ENCODE measurements at places on chromosomes 16 and 17.

- no peak for DNase-seq
Measured at GRCh38 chr16:732936-733335, 6.0 kb downstream of the HAGHL start.

GRCh38 chr17:77280304-77281121 lies 139.7 kb downstream of the SEC14L1 start:
- DNase-seq: peak; percentile 70

GRCh38 chr17:61453566-61454380 lies 1.6 kb downstream of the TBX4 start:
- DNase-seq: no peak

DNA sequence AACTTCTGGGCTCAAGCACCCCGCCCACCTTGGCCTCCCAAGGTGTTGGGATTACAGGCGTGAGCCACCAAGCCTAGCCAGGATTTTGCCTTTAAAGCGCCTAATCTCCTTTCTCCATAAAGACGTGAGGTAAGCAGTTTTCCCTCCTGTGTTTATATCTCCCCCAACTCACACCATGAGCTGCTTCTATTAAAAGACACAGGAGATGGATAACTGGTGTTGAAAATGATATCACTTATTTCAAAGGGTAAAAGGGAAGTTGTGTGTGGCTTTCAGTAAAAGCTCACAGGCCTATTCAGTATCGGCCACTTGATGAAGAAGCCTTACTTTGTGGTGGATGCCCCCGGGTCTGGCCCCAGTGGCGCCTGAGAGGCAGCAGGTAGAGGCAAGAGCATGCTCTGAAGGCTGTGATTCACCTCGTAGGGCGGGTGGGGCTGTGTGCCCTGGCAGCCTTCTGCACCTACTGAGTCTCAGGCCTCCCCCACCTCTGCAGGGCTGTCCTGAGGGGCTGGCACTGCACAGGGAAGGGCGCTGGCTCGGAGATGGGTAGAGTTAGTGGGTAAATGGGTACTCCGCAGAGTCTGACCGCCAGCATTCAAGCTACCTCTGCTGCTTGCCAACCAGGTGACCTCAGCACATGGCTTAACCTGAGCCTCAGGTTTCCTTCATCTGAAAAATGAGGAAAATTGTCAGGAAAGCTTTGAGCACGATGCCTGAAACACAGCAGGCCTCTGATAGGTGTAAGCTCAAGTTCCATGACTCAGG lies 146.8 kb downstream of the CLEC16A start:
- no peak for DNase-seq

GRCh38 chr17:74513987-74514631 lies 17.2 kb downstream of the CD300LB start:
- DNase-seq: peak; percentile 59

DNA sequence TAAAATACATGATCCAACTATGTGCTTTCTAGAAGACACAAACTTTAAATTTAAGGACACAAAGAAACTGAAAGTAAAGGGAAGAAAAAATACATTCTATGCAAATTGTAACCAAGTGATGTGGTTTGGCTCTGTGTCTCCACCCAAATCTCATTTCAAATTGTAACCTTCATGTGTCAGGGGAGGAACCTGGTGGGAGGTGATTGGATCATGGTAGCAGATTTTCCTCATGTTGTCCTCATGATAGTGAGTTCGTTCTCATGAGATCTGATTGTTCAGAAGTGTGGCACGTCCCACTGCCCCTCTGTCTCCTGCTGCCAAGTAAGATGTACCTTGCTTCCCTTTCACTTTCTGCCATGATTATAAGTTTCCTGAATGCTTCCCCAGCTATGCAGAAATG lies 15.0 kb downstream of the OR1A1 start:
- no peak for DNase-seq

GRCh38 chr17:61073799-61074513 lies 325.7 kb upstream of the TBX2 start:
- DNase-seq: no peak

GRCh38 chr17:50952013-50952412 lies 85.9 kb upstream of the TOB1 start:
- no peak for DNase-seq

DNA sequence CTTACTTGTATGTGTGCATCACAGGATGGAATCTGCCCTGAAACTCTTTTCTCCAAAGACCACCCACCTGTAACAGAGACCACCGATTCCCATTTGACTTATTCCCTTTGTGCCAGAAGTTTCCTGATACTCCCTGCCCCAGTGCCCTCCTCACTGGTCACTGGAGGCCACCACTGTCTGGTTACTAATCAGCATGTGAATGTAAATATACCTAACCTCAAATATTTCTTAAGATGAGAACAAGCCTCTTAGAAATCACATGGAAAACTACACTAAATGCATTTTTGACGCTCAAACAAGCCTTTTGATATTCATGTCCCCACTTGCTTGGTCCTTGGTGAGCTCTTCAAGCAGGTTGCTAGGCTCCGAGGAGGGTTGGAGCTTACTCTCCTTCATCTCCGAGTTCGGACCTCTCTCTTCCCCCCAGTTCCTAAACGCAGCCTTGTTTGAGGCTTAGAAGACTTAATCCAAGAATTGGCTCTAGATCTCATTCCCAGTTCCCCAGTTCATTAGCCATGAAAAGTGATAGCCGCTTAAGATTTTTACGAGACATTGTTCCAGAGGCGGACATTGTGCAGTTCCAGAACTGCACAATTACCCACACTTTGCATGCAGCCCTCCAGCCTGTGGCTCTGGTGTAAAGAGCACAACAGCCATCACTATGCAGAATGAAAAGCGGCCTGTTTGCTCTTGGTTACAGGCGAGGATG lies 579.2 kb upstream of the PSMD7 start:
- no peak for DNase-seq

DNA sequence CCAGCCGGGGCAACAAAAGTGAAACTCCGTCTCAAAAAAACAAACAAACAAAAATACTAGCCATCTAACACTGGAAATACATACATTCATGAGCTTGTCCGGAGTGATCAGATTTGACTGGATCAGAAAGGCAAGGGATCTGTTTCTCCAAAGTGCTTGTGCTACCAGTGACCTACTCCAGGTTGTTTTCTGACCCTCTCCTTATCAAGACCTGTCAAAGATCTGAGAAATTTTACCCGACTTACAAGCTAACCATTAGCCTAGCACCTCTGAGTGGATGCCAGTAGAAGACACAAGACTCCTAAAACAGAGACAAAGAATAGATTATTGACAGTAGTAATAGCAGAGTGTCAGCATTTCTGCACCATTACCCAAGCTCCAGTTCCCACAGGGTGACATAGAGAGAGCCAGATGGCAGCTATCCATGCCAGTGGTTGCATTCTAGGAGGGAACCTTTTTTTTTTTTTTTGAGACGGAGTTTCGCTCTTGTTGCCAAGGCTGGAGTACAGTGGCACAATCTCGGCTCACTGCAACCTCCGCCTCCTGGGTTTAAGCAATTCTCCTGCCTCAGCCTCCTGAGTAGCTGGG lies 9.8 kb downstream of the ASPA start:
- DNase-seq: no peak

DNA sequence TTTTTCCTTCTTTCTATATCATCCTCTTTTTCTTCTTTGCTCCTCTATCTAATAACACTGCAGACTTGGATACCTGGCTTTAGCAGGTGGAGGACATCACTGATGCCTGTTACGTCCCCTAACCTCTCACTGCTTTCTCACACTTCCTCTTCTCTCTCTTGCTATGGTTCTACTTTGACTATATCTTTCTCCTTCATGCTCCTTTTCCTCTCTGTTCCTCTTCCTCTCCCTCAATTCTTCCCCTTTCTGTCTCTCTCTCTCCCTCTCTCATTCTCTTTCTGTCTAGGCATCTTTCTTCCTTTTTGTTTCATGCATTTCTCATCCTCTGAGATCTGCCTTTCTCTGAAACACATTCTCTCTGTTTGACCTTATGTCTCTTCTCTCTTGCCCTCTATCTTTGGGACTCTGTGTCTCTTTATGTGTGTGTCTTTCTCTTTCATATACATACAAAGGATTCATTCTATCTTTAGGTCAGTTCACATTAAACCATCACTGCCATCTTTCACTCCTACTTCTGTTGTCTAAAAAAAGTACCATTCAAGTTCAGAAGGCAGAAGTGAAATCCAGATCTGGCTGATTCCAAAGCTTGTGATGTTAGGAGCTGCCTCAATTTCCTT lies 353.7 kb downstream of the SHISA9 start:
- DNase-seq: no peak

GRCh38 chr16:7284780-7285179 lies 47.9 kb upstream of the RBFOX1 start:
- DNase-seq: no peak

GRCh38 chr16:16081141-16081540 lies 131.7 kb downstream of the ABCC1 start:
- no peak for DNase-seq

DNA sequence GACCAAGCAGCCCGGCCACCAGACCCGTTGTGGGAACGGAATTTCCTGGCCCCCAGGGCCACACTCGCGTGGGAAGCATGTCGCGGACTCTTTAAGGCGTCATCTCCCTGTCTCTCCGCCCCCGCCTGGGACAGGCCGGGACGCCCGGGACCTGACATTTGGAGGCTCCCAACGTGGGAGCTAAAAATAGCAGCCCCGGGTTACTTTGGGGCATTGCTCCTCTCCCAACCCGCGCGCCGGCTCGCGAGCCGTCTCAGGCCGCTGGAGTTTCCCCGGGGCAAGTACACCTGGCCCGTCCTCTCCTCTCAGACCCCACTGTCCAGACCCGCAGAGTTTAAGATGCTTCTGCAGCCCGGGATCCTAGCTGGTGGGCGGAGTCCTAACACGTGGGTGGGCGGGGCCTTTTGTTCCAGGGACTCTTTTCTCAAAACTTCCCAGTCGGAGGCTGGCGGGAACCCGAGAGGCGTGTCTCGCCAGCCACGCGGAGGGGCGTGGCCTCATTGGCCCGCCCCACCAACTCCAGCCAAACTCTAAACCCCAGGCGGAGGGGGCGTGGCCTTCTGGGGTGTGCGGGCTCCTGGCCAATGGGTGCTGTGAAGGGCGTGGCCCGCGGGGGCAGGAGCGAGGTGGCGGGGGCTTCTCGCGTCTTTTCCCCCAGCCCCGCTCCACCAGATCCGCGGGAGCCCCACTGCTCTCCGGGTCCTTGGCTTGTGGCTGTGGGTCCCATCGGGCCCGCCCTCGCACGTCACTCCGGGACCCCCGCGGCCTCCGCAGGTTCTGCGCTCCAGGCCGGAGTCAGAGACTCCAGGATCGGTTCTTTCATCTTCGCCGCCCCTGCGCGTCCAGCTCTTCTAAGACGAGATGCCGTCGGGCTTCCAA lies at the start of gene SLC2A4:
Gene SLC2A4 (plus strand): TSS at position 645 of the 879 bp plus-strand sequence. CDS start 217 bp downstream, at position 862.
- DNase-seq: peak; percentile 98

DNA sequence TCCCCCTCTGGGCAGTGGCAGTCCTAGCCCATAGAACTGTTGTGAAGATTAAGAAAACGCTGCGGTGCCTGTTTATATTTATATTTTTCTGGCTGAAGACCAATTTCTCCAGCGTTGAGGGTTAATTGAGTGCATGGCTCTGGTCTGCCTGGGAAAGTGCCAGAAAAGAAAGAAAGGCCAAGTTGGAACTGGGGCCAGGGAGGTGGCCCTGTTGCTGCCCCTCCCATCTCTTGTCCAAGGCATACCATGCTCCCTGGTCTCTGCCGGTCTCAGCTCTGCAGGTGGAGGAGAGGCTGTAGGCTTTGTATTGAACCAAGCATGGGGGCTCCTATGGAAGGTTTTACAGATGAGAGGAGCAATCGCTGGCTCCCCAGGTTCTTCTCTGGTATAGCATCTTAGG lies 124.7 kb downstream of the MGAT5B start:
- DNase-seq: no peak

GRCh38 chr16:566475-567372 lies at the start of gene NHLRC4:
Gene NHLRC4, plus strand, starts transcription at chr16:567005. Its CDS starts 1,043 bp downstream, at chr16:568048.
- peak; percentile 62 for DNase-seq

GRCh38 chr16:56852401-56852730 lies 12.6 kb upstream of the SLC12A3 start:
- DNase-seq: no peak

DNA sequence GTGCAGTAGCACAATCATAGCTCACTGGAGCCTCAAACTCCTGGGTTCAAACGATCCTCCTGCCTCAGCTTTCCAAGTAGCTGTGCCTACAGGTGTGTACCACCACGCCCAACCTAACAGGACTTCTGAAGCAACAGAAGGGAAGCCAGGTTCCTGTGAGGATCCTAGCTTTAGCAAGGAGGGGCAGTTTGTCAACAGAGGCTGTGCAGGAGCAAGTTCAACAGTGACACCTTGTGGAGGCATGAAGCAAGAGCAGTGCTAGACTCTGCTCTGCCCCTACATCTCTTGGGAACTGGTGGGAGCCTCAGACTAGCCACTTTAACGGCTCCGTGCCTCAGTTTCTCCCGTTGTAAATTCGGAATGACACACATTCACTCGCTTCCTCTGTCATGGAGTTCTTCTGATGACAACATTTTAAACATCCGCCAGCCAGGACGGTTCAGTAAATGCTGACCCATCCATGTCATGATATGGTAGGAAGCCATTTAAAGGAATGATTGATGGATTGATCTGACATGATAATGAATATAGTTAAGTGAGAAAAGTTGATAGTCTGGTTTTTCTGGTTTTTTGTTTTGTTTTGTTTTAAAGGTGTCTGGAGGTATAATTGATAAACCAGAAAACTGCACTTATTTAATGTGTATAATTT lies 218.7 kb downstream of the MRTFB start:
- DNase-seq: no peak

GRCh38 chr16:10799736-10800135 lies 18.9 kb downstream of the TVP23A start:
- no peak for DNase-seq

- DNase-seq: no peak
Measured at GRCh38 chr17:80639658-80640057, 95.0 kb downstream of the RPTOR start.

DNA sequence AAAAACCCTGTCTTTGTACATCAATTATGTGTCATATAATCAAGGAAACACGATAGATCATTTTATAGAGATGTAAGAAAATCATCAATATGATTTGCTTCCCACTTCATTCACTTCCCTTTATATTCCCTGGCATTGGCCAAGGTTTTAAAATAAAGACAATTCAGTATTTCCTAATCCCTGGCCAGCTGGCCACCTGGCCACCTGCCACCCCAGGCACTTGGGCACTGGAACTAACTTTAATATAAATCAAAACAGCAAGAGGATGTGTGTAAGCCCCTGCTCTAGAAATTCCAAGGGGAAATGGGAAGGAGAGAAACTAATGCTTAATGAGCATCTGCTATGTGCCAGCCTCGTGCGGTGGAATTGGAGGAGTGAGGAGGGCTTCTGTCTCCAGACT lies 58.6 kb upstream of the TOB1 start:
- DNase-seq: no peak

DNA sequence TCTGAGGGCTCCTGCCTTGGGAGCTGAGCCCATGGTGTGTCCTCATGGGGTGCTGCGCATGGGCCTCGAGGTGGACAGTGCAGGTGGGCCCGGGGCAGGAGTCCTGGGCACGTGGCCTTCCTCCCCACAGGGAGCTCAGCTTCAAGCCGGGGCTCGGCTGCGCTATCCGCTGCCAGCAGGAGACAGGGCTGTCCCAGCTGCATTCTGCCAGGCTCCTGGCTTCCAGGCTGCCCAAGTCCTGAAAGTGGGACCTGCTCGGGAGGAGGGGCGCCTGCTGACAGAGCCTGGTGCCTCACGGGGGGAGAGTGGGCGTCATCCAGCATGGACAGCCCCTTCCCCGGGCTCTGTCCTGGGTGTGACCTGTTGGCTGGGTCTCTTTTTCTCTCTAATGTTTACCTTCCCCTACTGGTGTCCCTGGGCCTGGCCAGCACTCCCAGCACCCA lies 7.1 kb downstream of the TRAF7 start:
- no peak for DNase-seq

GRCh38 chr17:46117850-46118696 lies 75.2 kb downstream of the KANSL1 start:
- no peak for DNase-seq

Data from trophoblast cell (in vitro differentiated cells and primary cell).